Astrocyte of the hippocampus (primary cell): ENCODE measurements at places on chromosomes 5 and 9.

- DNase-seq, result no peak
These were observed 49.8 kb upstream of the AFAP1L1 start for GRCh38 chr5:149221731-149222342.

DNA sequence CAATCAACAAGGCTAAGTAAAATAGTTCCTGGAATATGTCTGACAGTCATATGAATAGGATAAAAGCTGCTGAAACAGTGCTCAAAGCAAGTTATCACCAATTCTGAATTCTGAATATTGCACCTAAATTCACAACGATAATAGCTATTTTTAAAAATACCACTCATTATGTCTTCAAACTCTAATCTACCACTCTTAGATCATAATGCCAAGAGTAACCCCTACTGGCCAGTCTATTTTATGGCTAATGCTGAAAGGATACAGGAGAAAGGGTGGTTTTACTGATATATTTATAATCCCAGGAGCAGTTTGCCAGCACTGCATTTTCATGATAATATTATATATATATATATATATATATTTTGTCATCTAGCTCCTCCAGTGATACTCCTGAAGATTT is 232.8 kb downstream of the PDE4D start:
- DNase-seq, result peak; percentile 57

DNA sequence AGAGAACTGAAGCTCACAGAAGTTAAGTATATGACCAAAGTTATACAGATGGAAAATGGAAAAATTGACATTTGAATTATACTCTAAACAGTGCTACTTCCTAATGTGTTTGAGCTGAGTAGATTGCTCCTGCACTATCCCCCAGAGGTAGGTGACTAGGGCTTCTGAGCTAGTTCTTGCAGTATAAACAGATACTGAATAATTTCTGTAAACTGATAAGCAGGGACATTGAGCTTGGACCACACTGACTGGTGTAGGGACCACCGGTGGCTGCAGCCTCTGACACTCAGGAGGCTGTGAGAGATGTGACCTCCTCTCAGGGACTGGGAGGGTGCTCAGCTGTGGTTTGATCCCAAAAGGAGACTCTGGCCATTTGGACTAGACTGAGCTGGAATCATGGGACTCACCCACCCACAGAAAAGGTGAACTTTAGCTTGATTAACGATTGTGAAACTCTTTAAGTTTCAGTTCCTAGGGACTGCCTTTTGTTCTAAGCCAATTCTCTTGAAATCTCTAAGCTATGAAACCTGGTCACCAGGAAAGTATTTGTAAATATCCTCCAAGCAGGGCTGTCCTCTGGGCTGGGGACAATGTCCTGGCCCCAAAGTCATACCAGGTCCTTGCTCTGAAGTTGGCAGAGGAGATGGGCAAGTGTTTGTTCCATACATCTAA is 291.5 kb downstream of the SEC61B start:
- no peak for DNase-seq

DNA sequence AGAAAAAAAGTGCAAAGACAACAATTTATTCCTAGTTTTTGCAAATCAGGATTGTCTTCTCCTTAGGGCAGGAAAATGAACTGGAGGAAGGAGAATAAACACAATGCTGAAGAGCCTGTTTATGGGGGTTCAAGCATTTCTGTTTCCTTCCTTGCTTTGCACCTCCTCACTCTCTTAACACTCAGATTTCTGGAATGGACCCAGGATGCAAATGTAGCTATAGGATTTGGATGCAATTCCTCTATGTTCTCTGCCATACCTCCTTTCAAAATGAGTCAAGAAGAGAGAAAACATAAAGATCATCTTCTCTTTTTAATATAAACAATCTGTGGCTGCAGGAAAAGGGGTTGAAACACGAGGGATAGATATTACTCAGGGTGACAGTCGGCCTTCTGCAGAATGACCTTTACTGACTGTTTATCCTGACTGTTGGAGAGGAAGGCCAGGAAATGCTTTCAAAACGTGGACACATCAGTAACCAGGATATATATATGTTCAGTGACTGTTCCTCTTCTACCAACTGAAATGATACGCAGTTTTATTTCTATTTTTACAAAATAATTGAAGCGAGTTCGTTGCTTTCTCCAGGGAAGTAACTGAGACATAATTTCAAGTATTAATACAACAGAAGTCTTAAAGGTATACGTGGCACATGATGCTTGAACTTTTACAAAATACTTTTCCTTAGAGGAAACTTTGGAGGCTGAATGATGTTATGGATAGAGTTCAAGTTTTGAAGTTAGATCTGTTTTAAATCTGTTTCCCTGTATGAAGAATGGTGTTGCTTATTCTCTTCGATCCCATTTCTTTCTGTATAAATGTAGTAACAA is 44.4 kb downstream of the ACTBL2 start:
- DNase-seq, result no peak
